ENCODE measurements at places on chromosomes 16 and 17.

DNA sequence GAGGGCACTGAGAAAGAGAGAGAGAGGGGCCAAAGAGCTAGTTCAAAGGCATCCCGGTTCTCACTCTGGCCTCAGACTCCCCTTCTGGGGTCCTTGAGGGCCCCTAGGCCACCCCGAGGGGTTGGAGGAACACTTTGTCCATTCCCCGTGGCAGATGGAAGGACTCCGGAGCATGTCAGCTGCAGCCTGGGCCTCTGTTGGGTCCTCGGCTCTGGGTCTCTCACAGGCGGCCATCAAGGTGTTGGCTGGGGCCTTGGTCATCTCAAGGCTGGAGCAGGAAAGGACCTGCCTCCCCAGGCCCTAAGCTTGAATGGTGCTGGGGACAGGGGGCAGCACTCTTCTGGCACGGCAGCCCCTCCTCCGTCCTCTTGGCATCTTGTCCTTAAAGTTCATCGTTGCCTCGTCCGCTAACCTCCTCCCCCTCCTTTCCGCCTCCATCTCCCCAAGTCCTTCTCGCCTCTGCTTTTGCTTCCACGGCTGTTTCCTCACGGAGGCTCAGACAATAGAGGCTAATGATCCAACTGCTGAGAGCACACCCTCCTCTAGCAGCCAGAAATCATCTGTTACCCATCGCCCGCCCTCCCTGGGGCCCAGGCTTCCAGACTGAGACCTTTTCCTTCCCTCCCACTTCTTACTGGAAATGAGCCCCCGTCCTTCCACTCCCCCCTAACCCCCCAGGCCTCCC is 23.3 kb downstream of the CCR7 start:
- H3K4me1 ChIP-seq = peaks cover 91% of the 10 kb centered on the region
- H3K4me3 ChIP-seq = peak overlapping the region; percentile 63
- DNase-seq = no peak
- peak overlapping the region; percentile 98 for H3K27ac ChIP-seq
- H3K27me3 ChIP-seq = no peaks in the 10 kb centered on the region

DNA sequence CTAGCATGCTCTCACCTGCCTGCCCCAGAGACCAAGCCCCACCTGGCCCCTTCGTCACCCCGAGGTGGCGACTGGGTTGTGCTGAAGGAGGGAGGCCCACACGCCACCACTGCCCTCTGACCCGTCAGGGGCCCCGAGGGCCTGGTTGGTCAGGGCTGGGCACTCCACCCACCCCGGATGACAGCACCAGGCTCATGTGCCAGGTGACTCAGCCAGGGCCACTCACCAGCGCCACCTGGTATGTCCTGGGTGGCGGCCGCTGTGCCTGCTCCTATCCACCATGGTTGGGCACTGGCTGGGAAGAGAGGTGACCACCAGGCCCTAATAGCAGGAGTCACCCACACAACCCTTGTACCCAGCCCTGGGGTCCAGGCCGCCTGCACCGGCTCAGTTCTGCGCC is 68.9 kb downstream of the JPH3 start:
- no peak for DNase-seq
- no peaks in the 10 kb centered on the region for H3K27me3 ChIP-seq
- H3K4me1 ChIP-seq = no peaks in the 10 kb centered on the region
- H3K27ac ChIP-seq = no peak overlapping the region
- no peak overlapping the region for H3K4me3 ChIP-seq

GRCh38 chr16:85061566-85061965 is 34.0 kb downstream of the KIAA0513 start:
- no peak for DNase-seq

DNA sequence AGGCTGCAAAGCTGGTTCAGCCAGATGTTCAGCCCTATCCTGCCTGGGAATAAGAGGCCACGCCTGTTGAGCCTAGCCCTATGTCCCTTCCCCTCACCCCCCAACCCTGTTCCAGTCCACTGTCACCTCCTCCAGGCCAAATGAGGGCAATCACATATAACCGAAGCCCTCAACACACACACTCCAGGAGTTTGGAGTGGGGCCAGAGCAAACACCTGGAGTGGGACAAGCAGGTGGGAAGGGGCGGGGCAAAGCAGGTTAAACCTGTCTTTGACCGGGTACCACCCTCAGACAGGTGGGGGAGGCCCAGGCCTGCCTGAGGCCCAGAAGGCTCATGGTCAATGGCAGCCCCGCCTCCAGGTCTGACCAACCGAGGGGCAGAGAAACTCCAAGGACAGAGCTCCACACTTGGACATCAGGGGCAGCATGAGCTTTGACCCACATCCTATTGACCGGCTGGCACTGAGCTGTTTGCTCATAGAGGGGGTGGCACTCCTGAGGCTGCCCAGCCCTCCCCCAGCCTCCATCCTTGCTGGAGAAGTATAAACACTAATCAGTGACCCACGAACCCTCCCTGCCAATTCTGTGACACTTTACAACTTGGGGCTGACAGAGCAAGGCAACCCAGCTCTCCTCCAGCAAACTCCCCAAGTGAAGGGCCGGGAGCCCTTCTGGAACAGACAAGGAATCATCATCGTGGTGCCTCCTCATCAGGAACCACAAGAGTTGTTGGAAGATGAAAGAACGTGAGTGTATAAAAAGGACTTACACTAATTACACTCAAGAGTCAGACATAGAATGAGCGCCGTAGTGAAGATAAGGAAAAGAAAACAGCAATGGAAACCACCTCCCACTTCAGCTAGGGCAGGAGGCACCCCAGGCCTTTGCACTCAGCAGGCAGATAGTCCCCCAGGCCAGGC is 1.5 kb downstream of the ESRP2 start:
- H3K4me1 ChIP-seq = peaks cover 37% of the 10 kb centered on the region
- H3K27ac ChIP-seq = no peak overlapping the region
- H3K4me3 ChIP-seq = no peak overlapping the region
- peaks cover 20% of the 10 kb centered on the region for H3K36me3 ChIP-seq

DNA sequence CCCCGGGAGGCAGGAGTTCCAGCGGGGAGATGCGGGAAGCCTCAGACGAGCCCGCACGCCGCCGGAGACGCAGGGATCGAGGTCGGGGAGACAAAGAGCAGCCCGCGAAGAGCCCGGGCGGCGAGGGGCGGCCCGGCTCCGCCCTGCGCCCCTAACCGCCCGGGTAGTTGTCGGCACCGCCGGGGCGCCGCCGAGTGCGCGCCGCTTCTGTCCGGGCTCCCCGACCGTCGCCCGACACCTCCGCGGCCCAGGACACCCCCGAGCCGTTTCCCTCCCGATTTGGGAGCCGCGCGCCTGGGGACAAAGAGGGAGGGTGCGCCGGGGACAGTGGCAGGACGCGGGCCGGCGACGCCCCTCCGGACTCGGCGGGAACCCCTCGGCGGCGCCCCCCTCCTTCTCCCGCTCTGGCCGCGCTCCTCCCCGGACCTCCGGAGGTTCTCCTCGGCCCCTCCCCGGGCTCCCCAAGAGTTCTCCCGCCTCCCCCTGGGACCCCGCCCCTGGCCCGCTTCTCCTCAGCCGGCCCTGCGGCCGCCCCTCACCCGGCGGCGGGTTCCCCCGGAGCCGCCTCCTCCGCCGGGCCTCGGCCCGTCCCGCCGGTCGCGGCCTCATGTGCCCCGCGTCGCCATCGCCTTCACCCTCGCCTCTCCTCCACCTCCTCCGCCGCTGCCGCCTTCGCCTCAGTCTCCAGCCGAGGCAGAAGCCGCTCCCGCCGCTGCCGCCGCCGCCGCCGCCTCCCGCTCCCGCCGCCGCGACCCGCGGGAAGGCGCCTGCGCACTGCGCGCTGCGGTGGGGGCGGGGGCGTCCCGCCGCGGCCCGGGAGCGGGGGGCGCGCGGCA is at the start of gene GJC1:
Gene GJC1 (minus strand): TSS at position 765 of the 836 bp plus-strand sequence. CDS start 24,470 bp downstream, outside the sequence.
- H3K4me3 ChIP-seq = peak within 1 kb of the TSS; percentile 75
- peak; percentile 64 for DNase-seq
- H3K4me1 ChIP-seq = peaks cover 14% of the 10 kb centered on the region

DNA sequence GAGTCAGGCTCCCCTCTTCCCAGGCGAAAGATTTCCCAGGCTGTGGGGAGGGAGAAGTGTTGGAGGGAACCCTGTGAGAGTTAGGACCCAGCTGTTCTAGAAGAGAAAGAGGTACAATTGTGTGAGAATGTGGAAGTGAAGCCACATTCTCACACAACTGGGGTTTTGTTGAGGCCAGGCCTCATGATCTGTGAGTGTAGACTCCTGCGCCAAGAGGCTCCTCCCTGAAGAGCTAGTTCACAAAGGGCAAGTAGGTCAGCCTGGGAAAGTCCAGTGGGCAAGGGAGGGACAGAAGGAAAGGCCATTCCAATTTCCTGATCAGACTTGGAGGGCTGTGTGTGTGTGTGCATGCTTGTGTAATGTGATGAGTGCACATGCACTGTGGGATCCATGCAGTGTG is 15.2 kb downstream of the CD300LF start:
- H3K36me3 ChIP-seq = no peaks in the 10 kb centered on the region
- no peak overlapping the region for H3K27ac ChIP-seq
- no peaks in the 10 kb centered on the region for H3K27me3 ChIP-seq
- no peak overlapping the region for H3K4me3 ChIP-seq

DNA sequence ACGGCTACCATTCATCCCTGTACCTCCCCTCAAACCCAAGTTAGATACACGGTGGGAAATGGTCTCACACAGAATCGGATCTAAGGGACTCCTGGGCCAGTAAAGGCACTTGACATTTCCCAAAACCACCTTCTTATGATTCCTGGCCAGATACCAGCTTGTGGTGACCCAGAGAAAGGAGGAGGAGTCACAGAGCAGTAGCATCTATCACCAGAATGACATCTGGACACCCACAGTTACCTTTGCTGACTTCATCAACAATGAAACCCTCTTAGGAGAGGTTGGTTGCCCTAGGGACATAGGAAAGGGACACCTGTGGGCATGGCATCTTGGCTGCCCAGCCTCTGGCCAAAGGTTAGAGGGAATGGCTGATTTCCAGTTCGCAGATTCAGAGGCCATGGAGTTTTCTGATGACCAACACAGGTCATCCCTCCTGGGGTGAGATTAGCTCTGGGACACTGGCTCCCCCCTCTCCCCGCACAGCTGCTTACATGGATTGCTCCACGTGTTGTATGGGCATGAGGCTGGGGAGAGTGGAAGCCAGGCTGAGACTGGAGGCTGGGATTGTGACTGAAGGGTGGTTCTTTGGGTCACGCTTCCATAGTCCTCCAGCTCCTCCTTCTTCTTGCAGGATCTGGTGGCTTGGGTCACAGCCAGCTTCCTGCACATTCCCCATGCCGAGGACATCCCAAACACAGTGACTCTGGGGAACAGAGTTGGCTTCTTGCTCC is 1.4 kb upstream of the AOC3 start:
- H3K36me3 ChIP-seq = peaks cover 21% of the 10 kb centered on the region
- peaks cover 22% of the 10 kb centered on the region for H3K4me1 ChIP-seq
- no peak overlapping the region for H3K4me3 ChIP-seq
- peaks cover 2% of the 10 kb centered on the region for H3K27me3 ChIP-seq
- no peak for DNase-seq

- no peaks in the 10 kb centered on the region for H3K4me1 ChIP-seq
- DNase-seq = no peak
- H3K27ac ChIP-seq = no peak overlapping the region
- H3K27me3 ChIP-seq = peaks cover 6% of the 10 kb centered on the region
Observed at GRCh38 chr16:23768581-23768980, 13.8 kb downstream of the CHP2 start.

DNA sequence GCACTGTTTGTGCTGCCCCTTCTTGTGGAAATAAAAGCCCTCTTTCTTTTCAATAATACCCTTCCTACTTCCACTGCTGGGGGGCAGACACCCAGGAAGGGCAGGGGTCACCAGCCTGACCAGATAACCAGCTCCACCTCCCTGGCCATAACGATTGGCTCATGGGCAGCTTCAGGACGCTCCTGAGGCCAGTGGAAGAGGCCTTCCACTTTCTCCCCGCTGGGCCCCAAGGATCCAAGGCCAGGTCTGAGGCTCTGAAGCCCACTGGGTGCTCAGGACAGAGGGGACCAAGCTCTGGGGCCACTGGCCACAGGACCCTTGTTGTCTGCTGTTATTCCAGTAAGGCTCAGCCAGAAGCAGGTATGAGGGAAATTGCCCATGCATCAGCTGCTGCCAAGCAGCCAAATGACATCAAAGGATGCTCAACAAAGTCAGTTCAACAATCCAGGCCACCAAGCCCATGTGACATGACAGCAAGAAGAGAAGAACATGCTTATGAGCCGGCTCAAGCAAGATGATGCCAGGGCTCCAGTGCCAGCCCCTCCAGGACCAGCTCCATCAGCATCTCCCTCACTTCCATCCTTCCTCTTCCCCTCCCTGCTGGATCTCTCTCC is 238.8 kb downstream of the ZNF423 start:
- no peak for DNase-seq
- H3K36me3 ChIP-seq = no peaks in the 10 kb centered on the region
- H3K4me1 ChIP-seq = no peaks in the 10 kb centered on the region
- no peak overlapping the region for H3K4me3 ChIP-seq

GRCh38 chr16:2689968-2690801 is 7.9 kb downstream of the KCTD5 start:
- H3K4me1 ChIP-seq = peaks cover 31% of the 10 kb centered on the region
- H3K27me3 ChIP-seq = no peaks in the 10 kb centered on the region
- no peak overlapping the region for H3K27ac ChIP-seq
- no peak overlapping the region for H3K4me3 ChIP-seq
- DNase-seq = no peak
- H3K36me3 ChIP-seq = peaks cover 47% of the 10 kb centered on the region

- H3K27me3 ChIP-seq = peaks cover 3% of the 10 kb centered on the region
- no peak overlapping the region for H3K27ac ChIP-seq
- H3K4me1 ChIP-seq = no peaks in the 10 kb centered on the region
- H3K4me3 ChIP-seq = no peak overlapping the region
Observed at GRCh38 chr16:74035816-74036215, 260.8 kb upstream of the PSMD7 start.

DNA sequence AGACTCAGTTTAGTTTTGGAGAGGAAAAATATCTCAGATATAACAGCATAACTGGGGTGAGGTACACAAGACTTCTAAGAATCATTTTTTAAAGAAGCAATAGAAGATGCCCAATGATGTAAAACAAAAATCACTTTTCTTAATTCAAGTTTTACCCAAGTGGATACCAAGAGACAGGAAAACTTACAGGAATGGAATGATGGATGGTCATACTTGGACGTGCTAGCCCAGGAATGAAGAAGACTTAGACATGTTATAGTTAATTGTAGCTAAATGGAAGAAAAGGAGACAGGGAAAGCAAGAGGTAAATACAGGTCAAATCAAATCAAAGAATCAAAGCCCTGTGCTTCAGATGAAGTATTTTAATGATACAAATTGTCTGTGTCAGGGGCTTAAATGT is 312.7 kb upstream of the KCNJ16 start:
- H3K4me1 ChIP-seq = no peaks in the 10 kb centered on the region
- no peaks in the 10 kb centered on the region for H3K36me3 ChIP-seq
- no peak overlapping the region for H3K27ac ChIP-seq
- DNase-seq = no peak

- H3K36me3 ChIP-seq = no peaks in the 10 kb centered on the region
- no peak overlapping the region for H3K27ac ChIP-seq
- no peak overlapping the region for H3K4me3 ChIP-seq
- peaks cover 47% of the 10 kb centered on the region for H3K27me3 ChIP-seq
- DNase-seq = no peak
- no peaks in the 10 kb centered on the region for H3K4me1 ChIP-seq
Observed at GRCh38 chr17:41052566-41052965, 2.5 kb downstream of the KRTAP2-2 start.

DNA sequence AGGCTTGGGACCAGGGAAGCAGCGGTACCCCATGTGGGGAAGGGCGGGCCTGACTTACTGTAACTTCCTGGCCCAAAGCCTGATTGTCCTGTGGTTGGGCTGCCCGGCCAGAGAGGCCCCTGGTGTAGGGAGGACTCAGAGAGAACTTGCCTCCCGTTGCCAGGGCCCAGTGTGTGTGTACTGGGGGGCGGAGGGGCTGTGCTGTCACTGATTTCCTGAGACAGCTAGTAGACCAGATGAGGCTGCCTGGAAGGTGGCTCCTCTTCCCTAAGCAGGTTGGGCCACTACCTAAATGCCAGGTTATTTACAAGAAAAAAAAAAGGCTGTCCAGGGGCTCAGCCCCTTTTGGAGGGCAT is 16.7 kb downstream of the SOCS3 start:
- H3K36me3 ChIP-seq = no peaks in the 10 kb centered on the region
- H3K27me3 ChIP-seq = no peaks in the 10 kb centered on the region
- peak; percentile 55 for DNase-seq
- H3K27ac ChIP-seq = peak overlapping the region; percentile 88
- peak overlapping the region; percentile 59 for H3K4me3 ChIP-seq
- peaks cover 73% of the 10 kb centered on the region for H3K4me1 ChIP-seq

Data from activated T-cell treated with anti-CD3 and anti-CD28 coated beads, Interleukin-2, amount 50 U/mL, for 24 hours (primary cell).